T-helper 17 cell (primary cell): ENCODE measurements at places on chromosomes 11 and 22.

DNA sequence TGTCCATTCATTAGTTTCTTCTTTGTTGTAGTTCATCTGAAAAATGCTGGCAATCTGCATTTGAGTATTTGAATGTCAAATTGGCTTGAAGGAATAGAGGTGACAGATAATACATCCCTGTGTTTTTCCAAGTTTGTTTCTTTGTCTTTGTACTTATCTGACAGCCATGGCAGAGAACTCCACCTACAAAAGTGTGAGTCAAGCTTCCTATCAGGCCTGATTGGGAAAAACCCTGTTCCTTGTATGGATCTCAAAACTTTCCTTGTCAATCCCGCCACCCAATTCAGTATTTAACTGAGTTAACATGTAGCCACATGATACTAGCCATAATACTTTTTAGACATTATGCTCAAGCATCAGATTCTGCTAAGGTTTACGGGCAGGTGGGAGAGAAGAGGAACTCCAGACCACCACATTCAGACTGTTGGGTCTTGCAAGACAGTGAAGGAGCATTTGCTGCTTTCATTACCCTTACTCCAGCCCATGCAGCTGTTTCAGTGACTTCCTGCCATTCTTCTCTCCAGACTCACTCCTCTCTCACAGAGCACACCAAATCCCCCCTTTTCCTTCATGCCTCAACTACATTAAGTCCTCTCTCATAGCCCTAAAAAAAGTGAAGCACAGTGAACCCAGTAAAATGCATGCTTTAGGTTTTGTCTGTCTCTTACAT, 65.9 kb downstream of the BLID start:
- H3K36me3 ChIP-seq: no peaks in the 10 kb centered on the region
- no peak for DNase-seq
- no peaks in the 10 kb centered on the region for H3K27me3 ChIP-seq
- no peak overlapping the region for H3K27ac ChIP-seq
- H3K4me3 ChIP-seq: no peak overlapping the region

GRCh38 chr11:121082670-121083069, 18.4 kb upstream of the TECTA start:
- no peak overlapping the region for H3K27ac ChIP-seq
- H3K36me3 ChIP-seq: peaks cover 14% of the 10 kb centered on the region
- peaks cover 14% of the 10 kb centered on the region for H3K4me1 ChIP-seq
- no peaks in the 10 kb centered on the region for H3K27me3 ChIP-seq

DNA sequence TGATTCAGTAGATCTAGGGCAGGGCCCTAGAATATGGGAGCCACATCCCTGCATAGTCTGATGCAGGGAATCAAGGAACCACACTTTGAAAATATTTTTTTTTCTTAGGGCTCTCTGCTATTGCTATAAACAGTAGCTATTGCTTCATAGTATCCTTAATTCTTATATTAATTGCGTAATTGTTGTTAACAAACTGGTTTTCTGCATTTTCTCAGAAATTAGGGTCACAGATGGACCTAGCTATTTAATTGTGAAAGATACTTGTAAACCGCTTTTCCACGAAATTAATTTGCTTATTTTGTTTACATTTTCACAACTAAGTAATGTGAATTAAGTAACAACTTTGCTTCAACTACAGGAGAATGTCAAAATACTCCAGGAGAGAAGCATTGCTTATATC, 34.1 kb downstream of the NAALAD2 start:
- H3K36me3 ChIP-seq: no peaks in the 10 kb centered on the region
- no peak overlapping the region for H3K27ac ChIP-seq
- no peak overlapping the region for H3K4me3 ChIP-seq
- DNase-seq: no peak

GRCh38 chr22:46238541-46238940, 11.6 kb downstream of the CDPF1 start:
- peaks cover 7% of the 10 kb centered on the region for H3K4me1 ChIP-seq
- no peaks in the 10 kb centered on the region for H3K27me3 ChIP-seq
- no peak overlapping the region for H3K27ac ChIP-seq

- DNase-seq: no peak
- no peak overlapping the region for H3K27ac ChIP-seq
- no peaks in the 10 kb centered on the region for H3K36me3 ChIP-seq
- H3K4me1 ChIP-seq: no peaks in the 10 kb centered on the region
- no peak overlapping the region for H3K4me3 ChIP-seq
- no peaks in the 10 kb centered on the region for H3K27me3 ChIP-seq
Observed at GRCh38 chr22:48702573-48703264, 1125.0 kb downstream of the BRD1 start.
